ENCODE measurements at places on chromosomes 7 and 10.

DNA sequence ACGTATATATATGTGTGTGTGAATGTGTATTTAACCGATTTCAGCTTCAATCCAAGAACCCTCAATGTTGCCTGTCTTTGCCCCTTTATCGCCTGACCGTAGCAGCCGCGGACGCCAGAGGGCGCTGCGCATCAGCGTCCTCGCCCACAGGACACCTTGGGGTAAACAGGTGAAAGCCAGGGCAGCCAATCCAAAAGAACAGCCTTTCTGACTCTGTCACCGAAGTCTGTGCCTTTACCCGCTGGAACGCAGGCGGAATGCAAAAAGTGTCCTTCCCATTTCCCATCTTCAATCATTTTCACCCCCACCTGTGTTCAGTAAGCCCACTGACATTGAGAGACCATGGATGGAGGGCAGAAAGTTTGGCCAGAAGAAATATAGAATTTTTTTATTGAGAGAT is 3.6 kb downstream of the NXPH1 start:
- peak; percentile 4 for DNase-seq

DNA sequence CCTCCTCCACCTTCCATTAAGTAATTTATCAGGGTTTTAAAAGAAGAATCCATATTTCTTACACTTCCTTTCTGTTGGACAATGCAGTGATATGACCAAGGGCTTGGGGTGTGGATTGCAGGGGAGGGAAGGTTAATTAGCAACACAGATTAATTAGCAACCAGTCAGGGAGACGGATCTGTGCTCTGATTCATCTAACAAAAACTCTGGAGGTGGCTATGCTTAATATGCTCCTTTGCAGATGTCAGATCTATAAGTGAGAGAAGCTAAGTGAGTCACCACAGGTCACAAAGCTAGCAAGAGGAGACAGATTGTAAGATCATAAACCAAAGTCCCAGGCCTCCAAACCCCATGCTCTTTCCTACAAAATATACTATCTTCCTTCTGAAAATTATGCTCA is 178.8 kb upstream of the ITGB1 start:
- DNase-seq, result no peak

DNA sequence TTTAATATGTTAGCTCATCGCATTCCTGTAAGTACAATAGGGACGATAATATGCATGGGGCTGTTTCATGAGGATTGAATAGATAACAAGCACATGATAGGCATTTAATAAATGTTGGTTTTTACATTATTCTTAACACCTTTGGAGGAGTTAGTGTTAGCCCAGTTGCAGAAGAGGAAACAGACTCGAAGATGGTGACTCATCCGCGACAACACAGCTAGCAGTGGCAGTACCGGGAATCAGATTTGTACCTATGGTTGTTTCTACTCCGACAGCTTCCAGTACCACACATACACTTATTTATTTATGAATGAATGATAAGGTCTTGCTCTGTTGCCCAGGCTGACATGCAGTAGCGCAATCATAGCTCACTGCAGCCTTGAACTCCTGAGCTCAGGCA is 2.9 kb downstream of the LRMDA start:
- DNase-seq, result no peak

- no peak for DNase-seq
Measured at GRCh38 chr10:97888641-97889262, 39.1 kb downstream of the GOLGA7B start.

DNA sequence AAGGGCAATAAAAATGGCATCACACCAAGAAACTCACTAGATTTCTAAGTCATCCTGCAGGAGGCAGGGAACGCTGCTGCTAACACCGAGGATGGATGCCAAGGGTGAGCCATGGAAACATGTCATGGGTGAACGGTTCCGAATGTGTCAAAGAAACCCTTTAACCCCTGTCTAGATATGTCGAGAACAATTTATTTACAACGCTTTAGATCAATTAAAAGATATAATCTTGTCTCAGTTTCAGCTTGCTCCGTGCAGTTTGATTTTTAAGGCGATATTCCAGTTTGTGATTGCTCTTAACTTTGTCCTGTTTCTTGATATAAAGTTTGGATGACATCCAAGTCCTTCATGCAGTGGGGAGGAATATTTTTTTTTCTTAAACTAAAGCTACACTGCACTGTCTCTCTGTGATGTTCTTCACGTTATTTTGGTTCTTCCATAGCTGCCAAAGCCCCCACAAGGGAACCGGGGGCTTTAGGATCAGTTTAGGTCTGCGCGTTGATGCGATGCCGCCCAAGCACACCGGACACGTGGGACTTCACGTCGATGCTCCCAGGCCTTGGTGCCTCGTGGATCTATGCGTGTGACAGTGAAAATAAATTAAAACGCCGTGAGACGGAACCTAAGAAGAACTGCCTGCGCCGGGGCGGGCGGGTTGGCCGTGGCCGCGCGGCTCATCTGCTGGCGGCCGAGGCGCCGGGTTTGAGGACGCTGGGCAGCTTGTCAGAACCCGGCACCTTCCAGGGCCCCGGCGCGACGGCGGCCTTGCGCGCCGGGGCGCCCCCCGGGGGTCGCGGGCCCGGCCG is 220.3 kb downstream of the PHTF2 start:
- no peak for DNase-seq

DNA sequence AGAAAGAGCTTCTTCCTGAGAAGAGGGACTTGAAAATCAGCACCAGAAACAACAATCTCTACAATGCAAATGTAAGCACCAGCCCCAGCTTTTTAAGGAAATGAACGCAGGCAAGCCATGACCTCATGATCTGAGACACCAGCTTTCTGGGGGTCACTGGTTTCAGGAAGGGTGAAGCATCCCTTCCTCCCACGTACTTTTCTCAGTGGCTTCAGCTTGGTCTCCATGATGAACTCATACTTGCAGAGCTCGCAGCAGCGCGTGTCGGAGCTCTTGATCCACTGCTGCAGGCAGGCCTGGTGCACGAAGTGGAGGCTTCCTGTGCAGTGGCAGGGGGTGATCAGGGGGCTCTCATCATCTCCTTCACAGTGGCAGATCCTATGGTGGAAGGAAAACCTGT is 87.0 kb downstream of the ALOX5 start:
- DNase-seq, result no peak

DNA sequence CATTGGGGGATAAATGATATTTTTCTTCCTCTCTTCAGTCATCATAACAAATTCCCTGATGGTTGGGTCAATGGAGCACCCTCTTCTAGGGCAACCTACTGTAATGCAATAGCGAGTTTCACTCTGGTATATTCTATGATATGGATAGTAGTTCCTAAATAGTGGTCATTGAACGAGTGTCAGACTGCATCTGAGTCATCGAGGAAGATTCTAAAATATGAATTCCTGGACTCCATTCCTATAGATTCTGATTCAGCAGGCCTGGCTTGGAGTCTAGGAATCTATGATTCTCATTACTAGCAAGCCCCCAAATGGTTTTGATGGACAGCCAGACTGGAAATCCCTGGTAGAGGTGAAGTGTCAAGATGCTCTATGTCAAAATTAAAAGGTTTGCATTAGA is 254.5 kb downstream of the BUB3 start:
- no peak for DNase-seq

DNA sequence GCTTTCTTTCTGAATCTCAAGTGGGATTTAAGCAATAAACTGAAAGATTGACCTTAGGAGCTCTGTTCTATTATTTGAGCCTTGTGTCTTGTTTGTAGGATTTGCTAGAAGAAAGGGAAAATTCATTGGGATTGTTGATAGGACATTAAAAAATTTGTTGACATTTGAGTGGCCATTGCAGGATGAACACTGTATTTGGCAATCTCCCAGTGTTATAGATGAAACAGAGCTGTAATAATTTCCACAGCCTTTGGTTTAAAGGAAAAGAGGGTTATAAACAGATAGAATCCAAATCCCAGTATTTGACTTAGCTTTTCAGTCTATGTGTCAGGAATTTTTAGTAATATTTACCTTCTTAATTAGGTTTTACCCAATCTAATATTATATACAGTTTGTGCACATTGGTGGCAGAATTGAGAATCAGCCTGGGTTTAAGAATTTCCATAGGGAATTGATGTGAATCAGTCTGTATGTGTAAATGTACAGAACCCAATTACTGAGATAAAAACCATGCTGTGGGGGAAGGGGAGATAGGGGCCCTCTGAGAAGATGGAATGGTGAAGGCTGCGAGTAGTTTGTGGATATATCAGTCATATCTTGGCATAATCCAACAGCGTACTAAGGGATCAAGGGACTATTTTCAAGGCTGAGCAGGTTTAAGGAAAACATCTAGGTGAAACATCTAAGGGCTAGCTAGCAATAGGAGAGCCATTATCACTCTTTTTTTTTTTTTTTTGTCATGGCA is 6.5 kb downstream of the SGPL1 start:
- no peak for DNase-seq

GRCh38 chr10:4623757-4624420 is 202.1 kb upstream of the AKR1E2 start:
- DNase-seq, result no peak

GRCh38 chr7:116706668-116707126 is 34.7 kb downstream of the MET start:
- DNase-seq, result no peak

- DNase-seq, result no peak
Measured at GRCh38 chr10:97234400-97234799, 48.6 kb upstream of the SLIT1 start.

GRCh38 chr7:64892666-64893309 is 10.3 kb upstream of the ZNF273 start:
- no peak for DNase-seq

DNA sequence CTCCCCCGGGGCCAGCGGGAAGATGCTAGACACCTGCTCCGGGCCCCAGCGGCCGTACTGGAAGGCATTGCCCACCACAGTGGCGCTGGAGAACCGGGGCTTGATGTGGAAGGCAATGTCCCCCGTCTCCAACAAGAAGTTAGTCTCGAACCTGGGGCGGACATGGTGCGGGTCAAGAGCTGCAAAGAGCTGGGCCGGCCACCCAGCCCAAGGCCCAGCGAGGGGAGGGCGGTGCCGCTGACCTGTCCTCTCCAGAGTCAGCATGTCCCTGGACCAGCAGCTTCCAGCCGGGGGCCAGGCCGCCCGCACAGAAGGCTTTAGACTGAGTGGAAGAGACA is 551 bp downstream of the GRIFIN start:
- DNase-seq, result no peak

All from activated CD4-positive, alpha-beta T cell treated with anti-CD3 and anti-CD28 coated beads, Interleukin-2, amount 50 U/mL, for 4 hours (primary cell).